ENCODE measurements at places on chromosomes 1 and 21. TPM values are rescaled to one million over a fixed set of nuclear protein-coding genes. Genes with fewer than 3 reads are reported as not detected.

- DNase-seq, result no peak
These were observed 14.1 kb upstream of the MOB3C start for GRCh38 chr1:46630719-46631118.

DNA sequence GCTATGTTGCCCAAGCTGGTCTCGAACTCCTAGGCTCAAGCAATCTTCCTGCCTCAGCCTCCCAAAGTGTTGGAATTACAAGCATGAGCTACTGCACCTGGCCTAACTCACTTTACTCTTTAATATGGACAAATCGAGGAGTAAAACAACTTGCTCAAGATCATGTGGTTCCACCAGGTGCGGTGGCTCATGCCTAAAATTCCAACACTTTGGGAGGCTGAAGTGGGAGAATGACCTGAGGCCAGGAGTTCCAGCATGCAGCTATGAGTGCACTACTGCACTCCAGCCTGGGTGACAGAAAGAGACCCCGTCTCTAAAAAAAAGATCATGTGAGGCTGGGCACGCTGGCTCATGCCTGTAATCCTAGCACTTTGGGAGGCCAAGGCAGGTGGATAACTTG lies 2.0 kb downstream of the INPP5B start:
- no peak for DNase-seq

GRCh38 chr1:115456441-115456961 lies 118.5 kb upstream of the NGF start:
- DNase-seq, result no peak

DNA sequence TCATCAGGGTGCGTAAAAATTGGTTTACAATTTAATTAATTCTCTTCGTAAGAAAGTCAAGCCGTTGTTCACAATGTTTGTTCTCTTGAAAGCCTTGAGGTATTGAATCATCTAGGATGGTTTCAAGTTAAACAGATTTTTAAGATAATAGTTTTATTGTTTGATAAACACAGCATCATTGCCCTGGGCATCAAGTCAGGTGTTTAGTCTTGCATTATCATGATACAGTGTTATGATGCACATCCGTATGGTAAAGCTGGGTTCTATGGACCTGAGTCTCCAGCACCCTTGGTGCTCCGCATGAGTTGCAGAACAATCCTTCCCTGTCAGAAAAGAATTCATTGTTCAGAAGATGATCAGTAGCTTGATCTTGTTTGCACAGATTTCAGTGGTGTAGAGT lies 359.5 kb downstream of the LMO4 start:
- DNase-seq, result no peak

DNA sequence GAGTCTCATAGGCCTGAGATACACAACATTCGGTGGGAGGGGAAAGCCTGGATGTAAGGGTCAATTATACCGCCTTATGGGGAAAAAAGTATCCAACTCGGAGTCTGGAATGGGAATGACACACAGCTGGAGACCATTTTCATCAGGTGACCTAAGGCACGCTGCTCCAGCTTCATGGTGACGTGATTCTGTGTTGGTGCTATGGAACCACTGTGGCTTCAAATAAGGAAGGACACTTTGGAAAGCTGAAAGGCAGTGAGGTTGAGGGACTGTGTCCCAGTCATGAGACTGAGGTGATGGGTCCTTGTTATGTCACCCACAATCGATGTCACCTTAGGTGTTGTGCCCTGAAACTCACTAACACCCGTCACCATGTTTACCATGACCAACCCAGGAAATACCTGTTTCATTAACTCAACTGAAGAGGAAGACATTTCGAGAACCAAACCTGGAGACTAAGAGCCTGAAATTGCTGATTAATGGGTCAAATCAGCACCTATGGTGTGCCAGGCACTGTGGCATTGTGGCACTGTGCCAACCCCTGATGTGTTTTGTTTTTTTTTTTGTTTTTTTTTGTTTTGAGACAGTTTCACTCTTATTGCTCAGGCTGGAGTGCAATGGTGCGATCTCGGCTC lies 54.5 kb downstream of the IRF2BP2 start:
- DNase-seq, result no peak

- DNase-seq, result no peak
These were observed 11.7 kb upstream of the DPH5 start for GRCh38 chr1:101037316-101037715.

DNA sequence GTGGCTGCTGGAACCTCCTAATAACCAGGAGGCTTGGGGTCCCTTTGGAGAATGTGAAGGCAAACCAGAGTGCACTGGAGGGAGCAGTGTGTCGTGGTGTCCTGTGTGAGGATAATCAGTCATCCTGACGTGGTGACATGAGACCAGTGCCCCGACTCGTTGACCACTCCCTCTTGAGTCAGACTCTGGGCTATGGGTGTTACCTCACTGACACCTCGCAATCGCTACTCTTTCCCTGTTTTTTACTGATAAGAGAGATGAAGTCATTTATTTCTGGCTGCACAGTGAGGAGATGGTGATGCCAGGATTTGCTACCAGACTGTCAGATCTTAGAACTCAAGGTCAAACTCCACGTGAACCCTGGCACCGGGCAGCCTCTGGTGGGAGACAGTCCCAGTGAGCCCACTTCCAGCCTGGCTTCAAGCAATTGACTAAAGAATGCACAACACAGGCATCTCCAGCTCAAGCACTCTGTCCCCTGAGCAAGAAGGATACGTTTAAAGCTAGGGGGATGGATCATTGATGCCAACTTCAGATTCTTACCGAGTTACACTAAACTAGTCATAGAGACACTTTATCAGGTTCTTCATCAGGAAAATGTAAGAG lies 30.3 kb downstream of the UBASH3A start:
- DNase-seq, result no peak

DNA sequence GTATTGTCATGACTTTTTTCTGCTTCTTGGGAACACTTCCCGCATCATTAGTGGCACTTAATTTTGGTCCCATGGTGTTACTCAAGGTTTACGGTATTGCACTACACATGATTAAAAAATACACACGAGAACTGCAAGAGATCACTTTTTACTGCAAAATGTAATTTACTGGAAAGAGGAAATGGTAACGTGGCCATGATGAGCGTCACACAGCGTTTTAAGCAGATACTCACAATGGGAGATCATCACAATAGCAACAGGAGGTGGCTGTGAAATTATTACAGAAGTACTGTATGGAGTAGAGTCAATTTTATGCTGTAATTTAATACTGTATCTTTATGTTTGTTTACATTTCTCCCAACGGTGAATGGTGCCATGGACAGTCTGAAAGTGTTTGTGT lies 1510.3 kb downstream of the AMY1C start:
- no peak for DNase-seq

DNA sequence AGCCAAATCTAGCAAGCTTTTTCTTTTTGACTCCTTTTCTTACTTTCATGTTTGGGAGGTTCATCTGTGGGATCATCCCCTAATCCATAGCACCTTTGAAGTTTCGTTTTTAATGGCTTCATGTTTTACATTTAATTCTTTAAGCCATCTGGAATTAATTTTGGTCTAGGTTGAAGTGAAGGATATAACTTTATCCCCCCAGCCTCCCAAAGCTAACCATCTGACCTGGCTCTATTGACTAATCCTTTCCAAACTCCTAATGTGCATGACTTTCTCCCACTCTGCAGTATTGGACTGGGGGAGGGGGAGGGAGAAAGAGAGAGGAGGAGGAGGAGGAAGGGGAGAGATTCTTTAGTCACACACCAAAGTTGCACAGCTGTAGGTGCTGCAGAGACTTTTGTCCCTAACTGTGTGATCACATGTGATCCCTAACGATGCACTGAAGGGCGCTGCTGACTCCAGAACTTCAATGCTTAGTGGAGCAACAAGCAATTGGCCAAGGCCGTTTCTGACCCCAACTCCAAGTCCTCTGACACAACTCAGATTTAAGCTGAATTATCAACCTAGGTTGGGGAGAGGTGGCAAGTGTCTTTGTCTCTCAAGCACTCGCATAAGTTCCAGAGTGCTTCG lies 191.6 kb downstream of the HUNK start:
- DNase-seq, result no peak

DNA sequence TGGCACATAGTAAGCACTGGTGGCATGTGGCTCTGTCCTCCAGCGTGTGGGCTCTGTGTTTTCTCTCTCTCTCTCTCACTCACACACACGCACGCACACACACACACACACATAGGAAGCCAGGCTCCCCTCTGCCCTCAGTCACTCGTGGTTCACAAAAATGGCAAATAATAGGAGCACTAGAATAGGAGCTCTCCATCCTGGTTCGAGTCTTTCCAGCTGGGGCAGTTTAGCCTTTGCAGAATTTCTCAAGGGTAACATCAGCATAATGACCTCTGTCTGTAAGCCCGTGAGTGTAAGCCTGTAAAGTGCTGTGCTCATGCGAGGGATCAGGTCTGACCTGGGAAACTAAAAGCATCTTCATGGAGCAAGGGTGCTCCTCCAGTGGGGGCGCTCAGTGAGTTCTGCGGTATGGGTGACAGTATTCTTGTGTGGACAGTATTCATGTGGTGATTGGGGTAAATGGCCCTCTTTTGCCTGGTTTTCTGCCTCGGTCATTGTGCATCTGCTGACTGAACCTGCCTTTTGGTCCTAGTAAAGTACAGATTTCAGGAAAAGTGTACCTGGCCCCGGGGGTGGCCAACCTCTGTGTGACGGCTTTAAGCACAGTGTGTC lies 842 bp upstream of the ZC3H12A start:
- no peak for DNase-seq

DNA sequence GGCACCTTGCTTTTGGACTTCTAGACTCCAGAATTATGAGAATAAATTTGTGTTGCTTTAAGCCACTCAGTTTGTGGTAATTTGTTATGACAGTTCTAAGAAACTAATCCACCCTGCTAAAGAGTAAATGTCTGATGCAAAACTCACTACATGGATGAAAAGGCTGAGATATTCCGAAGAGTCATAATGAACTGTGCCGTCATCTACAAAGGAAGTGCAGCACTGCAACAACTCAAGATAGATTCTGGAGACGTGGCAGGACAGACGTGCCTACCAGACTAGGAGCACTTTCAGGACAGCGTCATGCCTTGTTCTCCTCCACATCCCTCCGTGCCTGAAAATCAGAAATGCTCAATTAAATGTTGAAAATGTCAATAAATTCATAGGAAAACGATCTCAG lies 24.4 kb upstream of the IRF2BP2 start:
- no peak for DNase-seq

- no peak for DNase-seq
These were observed 14.7 kb downstream of the PROX1 start for GRCh38 chr1:214002472-214002871.

GRCh38 chr1:171488190-171488929 lies 3.0 kb downstream of the PRRC2C start:
- DNase-seq, result no peak

GRCh38 chr21:26124421-26124833 lies 46.1 kb downstream of the APP start:
- DNase-seq, result no peak

GRCh38 chr1:41880950-41881885 lies 37.5 kb downstream of the HIVEP3 start:
- DNase-seq, result no peak

DNA sequence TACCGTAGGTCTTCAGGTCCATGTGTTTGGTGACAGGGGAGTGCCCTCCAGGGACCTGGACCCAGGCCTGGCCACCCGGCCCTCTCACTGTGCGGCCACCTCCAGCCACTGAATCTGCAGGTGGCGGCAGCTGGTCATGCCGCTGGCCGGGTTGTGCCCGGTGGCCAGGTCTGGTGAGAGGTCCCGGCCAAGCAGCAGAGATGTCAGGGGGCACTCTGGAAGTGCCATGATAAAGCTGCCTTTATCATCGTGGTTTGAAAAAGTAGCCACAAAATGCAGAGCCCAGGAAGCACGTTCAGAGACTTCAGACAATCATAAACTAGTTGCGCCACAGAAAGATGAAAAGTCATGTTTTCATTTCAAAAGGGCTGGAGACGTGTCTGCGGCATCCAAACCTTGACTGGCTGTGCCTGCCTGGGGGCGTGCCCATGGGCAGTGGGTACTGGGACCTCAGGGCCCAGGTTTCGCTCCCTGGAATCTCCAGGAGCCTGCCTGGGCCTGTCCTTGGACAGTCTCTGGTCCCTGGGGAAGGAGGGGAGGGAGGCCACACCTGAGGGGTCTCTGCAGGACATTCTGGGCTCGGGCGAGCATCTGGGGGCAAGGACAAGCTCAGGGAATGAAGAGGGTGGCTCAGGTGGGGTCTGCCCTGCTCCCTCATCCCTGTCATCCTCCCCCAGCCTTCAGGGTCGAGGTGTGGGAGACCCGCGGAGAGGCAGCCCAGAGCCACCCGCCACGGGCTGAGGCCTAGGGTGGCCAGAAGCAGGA lies 44.9 kb downstream of the COL18A1 start:
- no peak for DNase-seq

GRCh38 chr1:6962996-6963911 lies 178.0 kb downstream of the CAMTA1 start:
- DNase-seq, result peak; percentile 85

GRCh38 chr1:90220941-90221693 lies 226.2 kb downstream of the ZNF326 start:
- DNase-seq, result no peak

DNA sequence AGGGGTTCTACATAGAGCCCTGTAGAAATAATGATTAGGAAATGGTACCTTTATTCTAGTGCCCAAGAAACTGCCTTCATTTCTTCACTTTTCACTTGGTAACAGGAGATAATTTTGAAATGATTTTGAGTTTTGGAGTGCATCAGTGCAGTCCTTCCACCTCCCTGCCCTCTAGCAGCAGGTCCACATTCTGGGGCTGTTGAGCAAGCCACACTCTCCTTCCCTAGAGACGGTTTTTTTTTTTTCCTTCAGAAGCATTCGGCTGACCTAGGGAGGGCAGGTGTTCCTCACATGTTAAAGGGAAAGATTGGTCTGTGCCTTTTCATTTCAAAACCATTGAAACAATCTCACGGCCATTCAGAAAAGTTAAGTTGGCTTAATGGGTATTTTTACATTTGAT lies 39.8 kb downstream of the SLC37A1 start:
- peak; percentile 12 for DNase-seq

Gene GBP4
- 27.4 TPM for total RNA-seq

Gene NID1
- total RNA-seq, result 26.8 TPM

Gene FCRL2
- 0.54 TPM for total RNA-seq

Gene FMO2
- 212 TPM for total RNA-seq

Gene IGSF3
- 24.5 TPM for total RNA-seq

Gene AMY1A
- total RNA-seq, result 3.3 TPM

Gene MCOLN3
- total RNA-seq, result 5.6 TPM

Gene DLGAP3
- 0.54 TPM for total RNA-seq

Gene IL20
- total RNA-seq, result not detected

Gene COL18A1
- 46.2 TPM for total RNA-seq
